Dermis microvascular lymphatic vessel endothelial cell (primary cell): ENCODE measurements at places on chromosomes 13 and 19. TPM values are rescaled to one million over a fixed set of nuclear protein-coding genes. Genes with fewer than 3 reads are reported as not detected.

The GPR108 gene
- total RNA-seq = 32.1 and 48.3 TPM in 2 replicates

The SYNGR4 gene
- not detected in 2 replicates for total RNA-seq

GRCh38 chr13:26019881-26020870, 31.6 kb downstream of the SHISA2 start:
- no peak for DNase-seq

DNA sequence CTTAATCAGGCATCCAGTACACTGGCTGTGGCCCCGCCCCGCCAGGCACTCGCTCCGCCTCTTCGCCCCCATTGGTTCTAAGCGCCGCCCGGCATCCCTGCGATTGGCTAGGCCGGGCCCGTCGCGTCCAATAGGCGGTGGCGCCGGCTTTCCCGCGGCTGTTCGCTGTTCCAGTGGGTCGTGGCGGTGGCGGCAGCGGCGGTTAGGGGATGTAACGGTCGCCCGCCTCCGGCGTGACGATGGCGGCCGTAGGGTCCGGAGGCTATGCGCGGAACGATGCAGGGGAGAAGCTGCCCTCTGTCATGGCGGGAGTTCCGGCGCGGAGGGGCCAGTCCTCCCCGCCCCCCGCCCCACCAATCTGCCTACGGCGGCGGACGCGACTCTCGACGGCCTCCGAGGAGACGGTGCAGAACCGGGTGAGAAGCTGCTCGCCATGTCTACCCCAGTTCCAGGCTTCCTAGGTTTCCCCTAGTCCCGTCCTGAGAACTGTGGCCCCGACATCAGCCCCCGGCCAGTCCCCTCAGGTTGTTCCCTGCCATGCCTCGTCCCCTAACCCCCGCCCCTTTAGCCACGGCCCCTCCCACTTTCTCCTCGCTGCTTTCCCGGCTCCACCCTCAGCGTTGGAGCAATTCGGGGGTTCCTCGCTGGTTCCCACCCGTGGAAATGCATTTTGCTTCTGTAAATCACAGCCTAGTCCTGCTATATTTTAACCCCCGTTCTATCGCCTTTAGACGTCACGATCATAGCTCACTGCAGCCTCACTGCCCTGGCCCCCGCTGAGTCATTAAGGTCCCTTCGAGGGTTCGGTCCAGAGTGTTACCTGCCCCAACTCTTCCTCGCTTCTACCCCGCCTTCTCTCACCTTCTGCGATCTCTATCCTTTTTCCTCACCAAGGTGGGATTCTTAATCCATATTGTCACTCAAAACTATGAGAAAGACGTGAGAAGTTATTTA, at the start of gene WDR62:
Gene WDR62, plus strand, starts transcription at position 165 of the 954 bp plus-strand sequence. Its CDS starts 75 bp downstream, at position 240.
- peak; percentile 95 for DNase-seq

- DNase-seq = peak; percentile 96
Observed at GRCh38 chr19:18152442-18152816, 534 bp upstream of the PIK3R2 start.

The ZNF284 gene
- total RNA-seq = 2.2 and 2.4 TPM in 2 replicates

DNA sequence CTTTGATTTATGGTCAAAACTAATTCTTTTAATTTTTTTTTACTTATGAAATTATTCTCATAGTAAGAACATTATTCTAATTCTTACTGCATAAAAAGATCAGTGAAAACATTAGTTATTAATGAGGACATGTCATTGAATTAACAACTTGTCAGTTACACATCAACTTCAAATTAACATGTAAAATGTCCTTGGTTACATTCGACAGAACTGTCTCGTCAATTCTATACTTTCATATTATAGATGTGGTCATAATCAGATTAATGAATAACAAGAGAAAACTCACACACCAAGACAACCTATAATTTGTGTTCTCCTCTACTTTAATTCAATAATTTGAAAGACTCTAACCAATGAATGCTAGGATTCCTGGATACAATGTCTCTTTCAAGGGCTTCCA, 66.7 kb downstream of the KATNAL1 start:
- DNase-seq = no peak

- DNase-seq = no peak
Observed at GRCh38 chr19:50248413-50248812, 45.0 kb downstream of the MYH14 start.

The SIGLEC9 gene
- total RNA-seq = 0.26 and 0.38 TPM in 2 replicates

DNA sequence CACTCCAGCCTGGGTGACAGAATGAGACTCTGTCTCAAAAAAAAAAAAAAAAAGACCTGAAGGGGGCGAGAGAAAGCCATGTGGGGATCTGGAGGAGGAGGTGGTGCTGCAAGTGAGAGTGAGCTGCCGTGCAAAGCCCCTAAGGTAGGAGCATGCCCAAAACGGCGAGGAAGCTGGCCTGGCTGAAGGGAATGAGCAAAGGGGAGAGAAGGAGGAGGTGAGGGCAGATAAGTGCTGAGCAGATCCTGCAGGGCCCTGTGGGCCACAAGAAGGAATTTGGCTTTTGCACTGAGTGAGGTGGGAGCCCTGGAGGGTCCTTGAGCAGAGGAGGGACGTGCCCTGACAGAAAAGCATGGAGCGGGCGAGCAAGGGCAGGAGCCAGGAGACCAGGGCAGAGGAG, 19.4 kb upstream of the ADGRE5 start:
- no peak for DNase-seq

The OVOL3 gene
- not detected in 2 replicates for total RNA-seq

- DNase-seq = no peak
Observed at GRCh38 chr13:23645851-23646250, 75.6 kb downstream of the TNFRSF19 start.

DNA sequence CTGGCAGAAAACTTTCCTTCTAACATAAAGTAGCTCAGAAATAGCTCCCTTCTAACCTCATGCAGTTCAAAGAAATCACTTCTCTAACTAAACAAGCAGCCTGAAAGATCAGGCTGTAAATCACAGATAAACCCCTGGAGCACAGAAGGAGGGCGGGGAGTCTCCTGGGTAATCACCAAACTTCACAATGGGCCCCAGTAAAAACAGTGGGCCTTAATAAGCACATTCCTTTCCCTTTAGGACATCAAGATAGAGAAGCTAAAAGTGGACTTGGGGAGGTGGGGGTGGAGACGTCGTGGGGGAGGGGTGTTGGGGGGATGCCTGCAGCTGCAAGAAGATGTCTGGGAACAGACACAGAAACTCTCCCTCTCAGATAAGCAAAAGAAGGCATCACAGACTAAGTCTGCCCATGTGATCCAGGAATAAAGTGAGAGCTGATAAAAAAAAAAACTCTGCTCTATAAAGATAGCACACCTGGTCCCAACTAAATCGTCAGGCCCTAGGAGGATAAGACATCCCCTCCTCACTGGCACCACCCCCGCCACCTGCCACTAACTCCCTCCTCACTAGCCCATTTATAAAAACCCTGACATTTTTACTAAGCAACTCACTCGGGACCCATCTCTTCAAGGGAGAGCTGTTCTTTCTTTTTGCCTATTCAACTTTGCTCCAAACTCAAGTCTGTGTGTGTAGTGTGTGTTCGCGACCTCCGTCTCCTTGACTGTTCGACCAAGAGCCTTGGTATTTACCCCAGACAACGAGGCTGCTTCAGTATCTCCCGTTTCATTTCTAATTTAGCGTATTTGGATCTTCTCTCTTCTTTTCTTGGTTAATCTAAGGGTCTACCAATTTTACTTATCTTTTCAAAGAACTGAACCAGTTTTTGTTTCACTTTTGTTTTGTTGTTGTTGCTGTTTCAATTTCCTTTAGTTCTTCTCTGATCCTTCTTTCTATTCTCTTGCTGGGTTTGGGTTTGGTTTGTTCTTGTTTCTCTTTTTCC, 31.7 kb downstream of the DNAJC15 start:
- no peak for DNase-seq

DNA sequence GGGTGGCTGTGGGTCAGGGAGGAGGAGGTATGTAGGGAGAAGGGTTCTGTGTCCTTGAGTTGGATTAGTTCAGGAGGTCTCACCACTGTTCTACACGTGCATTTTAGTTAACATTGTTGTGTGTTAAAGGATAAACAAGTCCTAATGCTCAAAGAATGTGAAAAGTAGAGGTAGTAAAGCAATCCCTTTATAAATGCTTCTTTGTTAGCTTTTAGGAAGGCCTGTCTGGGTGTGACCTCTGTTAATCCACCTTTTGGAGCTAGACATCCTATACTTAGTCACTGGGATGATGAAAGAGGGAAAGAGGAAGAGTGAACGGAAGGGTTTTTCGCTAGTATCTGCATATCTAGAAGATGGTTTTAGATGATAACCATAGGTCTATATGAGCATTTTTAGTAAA, 42.2 kb upstream of the FLT1 start:
- no peak for DNase-seq

DNA sequence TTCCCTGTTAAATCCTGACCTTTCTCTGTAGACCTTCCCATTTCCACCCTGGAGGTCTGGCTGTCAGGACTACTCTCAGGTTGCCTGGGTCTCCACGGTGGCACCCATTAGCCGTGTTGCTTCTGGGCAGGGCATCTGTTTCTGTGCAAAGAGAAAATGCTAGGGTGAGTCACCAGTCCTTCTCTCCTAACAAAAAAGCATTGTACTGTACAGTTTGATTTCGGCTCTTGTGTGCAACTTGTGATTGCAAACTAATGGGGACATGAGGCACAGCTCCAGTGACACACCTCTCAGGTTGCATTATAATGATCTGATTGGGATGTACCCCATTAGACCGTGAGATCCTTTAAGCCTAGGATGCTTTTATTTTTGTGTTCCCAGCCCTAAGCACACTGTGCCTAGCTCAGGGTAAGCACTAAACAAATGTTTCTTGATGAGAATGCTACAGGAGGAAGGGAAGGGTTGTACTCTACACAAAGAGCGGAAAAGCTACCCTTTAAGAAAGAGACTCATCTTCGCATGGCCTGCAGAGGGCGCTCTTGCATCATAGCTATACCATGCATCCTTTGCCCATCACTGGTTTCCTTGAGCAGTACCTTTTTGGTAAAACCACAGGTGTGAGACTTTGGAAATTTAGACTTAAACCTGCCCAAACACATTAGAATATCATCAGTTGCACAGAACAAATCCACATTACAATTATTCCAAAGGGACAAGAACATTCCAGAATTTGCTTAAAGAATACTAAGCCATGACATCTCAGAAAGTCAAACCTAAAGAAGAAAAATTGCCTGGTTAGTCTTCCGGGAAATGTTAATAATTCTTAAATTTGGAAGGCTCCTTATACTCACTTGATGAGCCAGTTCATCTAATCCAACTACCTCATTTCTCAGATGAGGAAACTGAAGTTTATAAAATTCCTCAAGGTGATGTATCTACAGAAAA, 20.3 kb upstream of the TRIM13 start:
- DNase-seq = peak; percentile 82

DNA sequence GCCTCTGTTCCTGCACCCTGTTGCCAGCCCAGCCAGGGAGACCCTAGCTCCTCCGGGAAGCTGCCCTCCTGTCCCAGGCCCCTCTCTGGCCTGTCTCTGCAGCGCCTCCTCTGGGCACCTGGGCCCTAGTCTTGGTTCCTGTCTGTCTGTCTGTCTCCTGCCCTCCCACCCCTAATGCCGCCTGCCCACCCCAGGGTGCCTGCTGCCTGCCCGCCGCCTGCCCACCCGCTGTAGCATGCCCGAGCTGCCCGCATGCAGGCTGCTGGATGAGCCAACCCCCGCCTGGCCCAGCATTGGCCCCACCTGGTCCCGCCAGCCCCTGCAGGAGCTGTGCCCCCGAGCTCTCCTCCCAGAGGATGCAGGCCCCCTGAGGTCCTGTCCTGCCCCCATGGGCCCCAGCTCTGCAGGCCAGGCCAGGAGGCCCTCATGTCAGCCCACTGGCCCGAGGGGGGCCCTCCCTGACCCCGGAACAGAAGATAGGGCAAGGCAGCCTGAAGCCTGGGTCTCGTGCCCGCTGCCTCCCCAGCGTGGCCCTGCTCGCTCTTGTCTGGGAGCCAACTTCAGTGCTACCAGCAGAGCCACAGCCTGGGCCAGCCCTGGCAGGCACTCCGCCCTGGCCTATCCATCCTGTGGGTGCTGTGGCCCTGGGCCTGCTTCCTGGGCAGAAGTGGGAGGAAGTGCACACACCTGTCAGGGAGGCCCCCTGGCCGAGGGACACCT, 5.2 kb downstream of the MAP2K7 start:
- no peak for DNase-seq

- DNase-seq = peak; percentile 5
Observed at GRCh38 chr19:36009220-36009619, 607 bp upstream of the SYNE4 start.

DNA sequence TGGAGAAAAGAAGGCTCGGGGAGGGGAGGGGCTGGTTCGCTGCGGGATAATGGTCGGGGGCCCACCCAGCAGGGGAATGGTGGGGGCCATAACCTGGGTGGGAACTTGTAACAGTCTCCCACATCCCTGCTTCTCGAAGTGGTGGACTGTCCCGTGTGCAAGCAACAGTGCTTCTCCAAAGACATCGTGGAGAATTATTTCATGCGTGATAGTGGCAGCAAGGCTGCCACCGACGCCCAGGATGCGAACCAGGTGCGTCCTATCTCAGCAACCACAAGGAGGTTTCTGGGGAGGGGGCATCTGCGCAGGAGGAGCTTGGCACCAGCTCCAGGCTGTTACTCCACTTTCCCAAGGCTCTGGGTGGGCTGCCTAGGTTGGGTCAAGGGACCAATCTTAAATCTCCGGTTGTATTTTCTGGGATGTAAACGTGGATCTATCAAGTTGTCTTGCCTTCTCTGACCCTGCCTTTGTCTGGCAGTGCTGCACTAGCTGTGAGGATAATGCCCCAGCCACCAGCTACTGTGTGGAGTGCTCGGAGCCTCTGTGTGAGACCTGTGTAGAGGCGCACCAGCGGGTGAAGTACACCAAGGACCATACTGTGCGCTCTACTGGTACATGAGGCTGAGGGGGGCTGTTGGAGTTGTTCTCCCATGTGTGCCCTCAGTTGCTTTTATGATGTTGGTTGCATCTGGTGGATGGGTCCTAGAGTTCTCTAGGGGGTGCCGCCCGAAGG, 1.6 kb downstream of the TRIM28 start:
- no peak for DNase-seq

The PRRG2 gene
- 2.4 and 7.1 TPM in 2 replicates for total RNA-seq

The ZNF726 gene
- 3.5 and 4.6 TPM in 2 replicates for total RNA-seq

- no peak for DNase-seq
Observed at GRCh38 chr13:51552027-51552426, 32.2 kb upstream of the WDFY2 start.

The SIAH3 gene
- not detected in 2 replicates for total RNA-seq

- no peak for DNase-seq
Observed at GRCh38 chr19:47350630-47351029, 1.5 kb downstream of the DHX34 start.

The RXFP2 gene
- total RNA-seq = not detected in 2 replicates

DNA sequence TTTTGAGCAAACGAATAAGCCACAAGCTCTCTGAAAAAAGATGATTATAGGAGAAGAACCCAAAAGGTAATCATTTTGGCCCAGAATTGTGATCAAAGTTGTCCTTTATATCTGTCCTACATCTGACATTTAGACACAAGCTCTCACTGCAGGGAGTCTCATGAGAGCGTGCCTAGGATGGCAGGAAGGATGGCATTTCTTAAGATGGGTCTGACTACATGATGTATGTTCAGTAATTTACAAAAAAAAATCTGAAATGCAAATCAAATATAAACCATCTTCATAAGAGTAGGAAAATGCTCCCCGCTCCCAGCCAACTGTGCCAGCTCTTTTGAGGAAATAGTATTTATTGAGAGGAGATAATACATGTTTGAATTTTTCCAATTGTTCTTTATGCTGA, 81.0 kb upstream of the MBNL2 start:
- no peak for DNase-seq

The PINLYP gene
- total RNA-seq = 4.2 and 4.5 TPM in 2 replicates
